ENCODE measurements at places on chromosomes 16 and 17. TPM values are rescaled to one million over a fixed set of nuclear protein-coding genes. Genes with fewer than 3 reads are reported as not detected.

DNA sequence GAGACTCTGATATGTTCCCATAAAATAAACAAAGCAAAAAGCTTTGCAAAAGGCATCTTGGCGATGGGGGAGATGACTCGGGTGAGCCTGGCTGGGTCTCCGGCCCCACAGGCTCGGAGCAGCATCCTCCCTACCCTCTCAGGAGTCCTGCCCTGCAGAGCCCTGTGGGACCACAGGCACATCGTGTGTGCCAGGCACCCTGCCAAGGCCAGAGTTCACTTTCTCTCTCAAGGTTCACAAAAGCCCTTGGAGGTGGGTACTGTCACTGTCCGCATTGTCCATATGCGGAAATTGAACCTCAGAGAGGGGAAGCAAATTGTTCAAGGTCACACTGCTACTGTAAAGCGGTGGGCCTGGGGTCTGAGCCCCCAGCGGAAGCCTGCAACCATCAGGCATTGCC lies 48.5 kb downstream of the CRISPLD2 start:
- no peak overlapping the region for H3K27ac ChIP-seq
- DNase-seq: no peak
- no peaks in the 10 kb centered on the region for H3K36me3 ChIP-seq

GRCh38 chr17:50638966-50639713 lies 4.5 kb downstream of the ABCC3 start:
- H3K27me3 ChIP-seq: peaks cover 34% of the 10 kb centered on the region
- H3K27ac ChIP-seq: no peak overlapping the region
- H3K4me3 ChIP-seq: no peak overlapping the region
- no peaks in the 10 kb centered on the region for H3K36me3 ChIP-seq
- no peak for DNase-seq

DNA sequence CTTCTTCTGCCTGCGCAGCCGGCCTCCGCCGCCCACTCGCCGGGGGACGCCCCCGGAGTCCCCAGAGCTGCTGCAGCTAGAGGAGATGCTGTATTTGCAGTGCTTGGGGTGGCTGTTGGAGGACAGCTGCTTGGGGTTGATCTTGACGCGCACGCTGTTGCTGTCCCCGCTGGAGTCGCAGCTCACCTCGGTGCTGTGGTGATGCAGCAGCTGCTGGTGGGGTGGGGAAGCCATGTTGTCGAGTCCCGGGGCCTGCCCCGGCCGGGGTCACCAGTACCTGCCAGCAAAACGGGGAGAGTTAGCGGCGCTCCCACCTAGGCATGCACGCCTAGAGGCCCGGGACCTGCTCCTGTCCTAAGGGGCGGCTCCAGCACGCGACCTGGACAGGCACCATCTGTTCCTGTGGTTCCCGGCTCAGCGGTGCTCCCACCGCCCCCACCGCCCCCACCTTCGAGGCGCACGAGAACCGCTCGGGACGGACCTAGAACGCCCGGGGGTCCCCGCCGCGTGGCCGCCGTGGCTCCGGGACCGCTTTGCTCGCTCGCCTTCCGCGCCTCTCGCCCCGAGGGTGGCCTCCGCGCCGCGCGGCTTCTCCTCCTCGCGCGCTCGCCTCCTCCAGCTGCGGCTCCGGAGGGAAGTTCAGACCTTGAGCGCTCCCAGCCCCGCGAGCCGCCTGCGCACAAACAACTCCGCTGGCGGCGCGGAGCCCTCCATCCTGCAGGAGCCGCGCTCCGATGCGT lies 863 bp downstream of the ADCY9 start:
- H3K27me3 ChIP-seq: peaks cover 32% of the 10 kb centered on the region
- peak overlapping the region; percentile 72 for H3K4me3 ChIP-seq
- H3K4me1 ChIP-seq: peaks cover 41% of the 10 kb centered on the region
- H3K27ac ChIP-seq: no peak overlapping the region
- peaks cover 3% of the 10 kb centered on the region for H3K36me3 ChIP-seq

DNA sequence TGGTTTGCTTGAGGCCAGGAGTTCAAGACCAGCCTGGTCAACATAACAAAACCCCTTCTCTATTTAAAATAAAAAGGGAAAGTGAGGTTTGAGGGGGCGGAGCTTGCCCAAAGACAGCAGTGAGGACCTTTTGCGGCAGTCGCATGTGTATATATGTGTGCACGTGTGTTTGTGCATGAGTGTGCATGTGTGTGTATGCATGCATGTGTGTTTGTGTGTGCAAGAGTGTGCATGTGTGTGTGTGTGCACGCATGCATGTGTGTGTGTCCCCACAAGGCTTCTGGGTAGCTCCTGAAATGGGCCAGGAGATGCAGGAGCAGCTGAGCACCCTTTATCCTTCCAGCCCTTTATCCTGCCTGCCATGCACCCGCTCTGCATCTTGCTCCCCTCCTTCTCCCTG lies 9.0 kb downstream of the RHBDL3 start:
- no peak for DNase-seq
- peaks cover 6% of the 10 kb centered on the region for H3K27me3 ChIP-seq
- peaks cover 57% of the 10 kb centered on the region for H3K4me1 ChIP-seq
- H3K27ac ChIP-seq: no peak overlapping the region

- H3K27ac ChIP-seq: no peak overlapping the region
- no peak for DNase-seq
- H3K4me3 ChIP-seq: no peak overlapping the region
Measured at GRCh38 chr16:82660075-82660645, 33.4 kb downstream of the CDH13 start.

- H3K4me3 ChIP-seq: no peak overlapping the region
- no peak for DNase-seq
- H3K4me1 ChIP-seq: peaks cover 19% of the 10 kb centered on the region
Measured at GRCh38 chr16:81836279-81837054, 57.4 kb downstream of the PLCG2 start.

DNA sequence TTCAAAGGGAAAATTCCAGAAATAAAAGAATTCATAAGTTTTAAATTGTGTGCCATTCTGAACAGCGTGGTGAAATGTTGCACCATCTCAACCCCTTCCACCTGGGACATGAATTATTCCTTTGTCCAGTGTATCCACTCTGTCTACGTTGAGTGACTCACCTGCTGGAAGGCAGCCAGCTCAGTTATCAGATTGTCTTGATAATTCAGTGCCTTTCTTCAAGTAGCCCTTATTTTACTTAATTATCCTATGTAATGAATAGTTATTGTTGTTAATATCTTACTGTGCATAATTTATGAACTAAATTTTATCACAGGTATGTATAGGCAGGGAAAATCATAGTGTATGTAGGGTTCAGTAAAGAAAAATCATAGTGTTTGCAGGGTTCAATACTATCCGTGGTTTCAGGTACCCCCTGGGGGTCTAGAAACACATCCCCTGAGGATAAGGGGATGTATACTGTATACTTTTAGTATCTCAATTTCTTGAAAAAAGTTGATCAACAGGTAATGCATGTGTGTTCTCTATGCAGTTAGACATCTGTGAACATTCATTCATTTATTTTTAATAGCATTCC lies 7.7 kb upstream of the PCTP start:
- H3K27me3 ChIP-seq: no peaks in the 10 kb centered on the region
- DNase-seq: no peak
- no peaks in the 10 kb centered on the region for H3K36me3 ChIP-seq
- H3K4me3 ChIP-seq: no peak overlapping the region
- H3K27ac ChIP-seq: no peak overlapping the region

DNA sequence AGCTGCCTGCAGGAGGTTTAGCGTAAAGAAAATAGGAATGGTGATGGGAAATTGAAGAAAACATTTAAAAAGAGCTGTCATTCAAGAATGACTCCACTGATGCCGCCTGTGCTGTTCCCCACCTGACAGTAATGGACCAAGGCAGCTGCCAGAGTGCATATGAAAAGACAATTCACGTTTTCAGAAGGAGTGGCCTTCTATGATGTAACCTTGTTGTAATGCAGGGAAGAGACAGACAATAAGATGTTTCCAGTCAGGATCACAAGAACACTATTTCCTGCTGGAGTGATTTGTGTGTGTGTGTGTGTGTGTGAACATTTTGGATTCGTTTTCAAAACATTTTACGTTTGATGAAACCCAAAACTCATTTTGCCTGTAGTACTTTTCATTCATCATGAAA lies 203.7 kb downstream of the LGALS9B start:
- H3K4me3 ChIP-seq: no peak overlapping the region
- peaks cover 45% of the 10 kb centered on the region for H3K36me3 ChIP-seq
- H3K4me1 ChIP-seq: peaks cover 23% of the 10 kb centered on the region
- no peaks in the 10 kb centered on the region for H3K27me3 ChIP-seq
- peak overlapping the region; percentile 76 for H3K27ac ChIP-seq

GRCh38 chr16:85584267-85584666 lies 28.9 kb upstream of the GSE1 start:
- 0 out of 2 replicates have a peak overlapping the region, but pooled peaks have one; percentile 60 for H3K27ac ChIP-seq
- DNase-seq: no peak
- H3K4me1 ChIP-seq: peaks cover 92% of the 10 kb centered on the region

DNA sequence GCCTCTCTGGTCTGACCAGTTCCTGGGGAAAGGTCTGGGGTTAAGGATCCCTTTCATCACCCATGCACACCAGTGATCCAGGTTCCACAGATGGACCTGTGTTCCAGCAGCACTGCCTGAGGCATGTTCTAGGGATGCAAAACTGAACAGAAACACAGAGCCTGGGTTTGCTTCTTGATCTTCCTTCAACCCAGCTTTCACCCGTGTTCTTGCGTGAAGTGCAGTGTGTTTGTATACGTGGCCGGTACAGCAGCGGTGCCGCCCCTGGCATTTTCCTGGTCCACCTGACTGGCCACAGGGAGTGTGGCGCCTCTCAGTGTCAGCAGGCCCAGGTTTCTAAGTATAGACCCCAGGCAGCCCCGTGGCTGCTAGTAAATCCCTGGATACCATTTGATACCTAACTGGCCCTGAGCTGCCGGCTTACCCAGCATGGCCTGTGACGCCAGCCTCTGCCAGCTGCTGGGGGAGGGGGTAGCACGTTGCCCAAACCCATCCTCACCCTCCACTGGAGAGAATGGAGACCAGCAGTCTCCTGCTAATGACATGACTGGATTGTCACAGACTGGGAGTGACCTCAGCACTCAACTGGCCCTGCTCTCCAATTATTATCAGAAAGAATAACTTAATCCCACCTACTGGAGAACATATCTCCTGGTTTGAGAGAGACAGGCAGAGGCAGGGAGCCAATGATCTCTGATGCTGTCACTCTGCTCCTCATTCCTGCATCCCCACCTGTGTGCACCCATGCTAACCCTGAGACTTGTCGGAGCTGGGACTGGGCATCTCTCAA lies 59.2 kb upstream of the LGALS9 start:
- H3K4me3 ChIP-seq: no peak overlapping the region
- H3K27me3 ChIP-seq: no peaks in the 10 kb centered on the region
- peak overlapping the region; percentile 48 for H3K27ac ChIP-seq
- H3K36me3 ChIP-seq: no peaks in the 10 kb centered on the region
- no peak for DNase-seq
- peaks cover 76% of the 10 kb centered on the region for H3K4me1 ChIP-seq

- no peak overlapping the region for H3K4me3 ChIP-seq
- H3K36me3 ChIP-seq: peaks cover 2% of the 10 kb centered on the region
- H3K27ac ChIP-seq: no peak overlapping the region
- peaks cover 9% of the 10 kb centered on the region for H3K4me1 ChIP-seq
- no peak for DNase-seq
Measured at GRCh38 chr16:88681709-88682451, 4.4 kb downstream of the SNAI3 start.

DNA sequence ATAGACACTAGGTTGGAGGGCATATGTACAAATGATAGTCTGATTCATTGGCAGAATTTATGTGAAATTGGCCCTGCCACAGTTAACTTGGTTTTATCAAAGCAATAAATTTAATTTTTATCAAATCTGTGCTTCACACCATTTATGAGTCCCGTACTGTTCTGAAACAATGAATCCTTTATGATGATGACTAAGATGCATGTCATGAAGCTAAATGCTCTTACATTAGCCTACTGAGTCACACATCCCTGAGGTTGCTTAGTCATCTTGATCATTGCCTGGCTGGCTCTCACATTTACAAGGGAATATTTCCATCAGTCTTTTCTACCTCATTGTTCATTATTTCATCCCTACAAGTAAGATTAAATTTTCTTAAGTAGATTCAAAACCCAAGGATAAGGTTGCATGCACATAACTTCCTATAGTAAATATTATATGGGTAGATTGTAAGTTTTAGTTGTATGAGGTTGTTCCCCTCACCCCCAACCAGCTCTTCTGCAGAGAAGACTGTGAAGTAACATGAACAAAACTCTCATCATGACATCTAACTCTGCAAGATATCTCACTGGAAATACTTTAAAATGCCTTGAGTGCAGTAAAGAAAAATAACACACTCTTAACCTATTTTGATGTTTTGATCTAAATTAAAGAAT lies 170.7 kb downstream of the CYB561 start:
- H3K27me3 ChIP-seq: no peaks in the 10 kb centered on the region
- no peak overlapping the region for H3K4me3 ChIP-seq
- no peak overlapping the region for H3K27ac ChIP-seq
- H3K36me3 ChIP-seq: no peaks in the 10 kb centered on the region
- no peak for DNase-seq
- H3K4me1 ChIP-seq: peaks cover 4% of the 10 kb centered on the region

DNA sequence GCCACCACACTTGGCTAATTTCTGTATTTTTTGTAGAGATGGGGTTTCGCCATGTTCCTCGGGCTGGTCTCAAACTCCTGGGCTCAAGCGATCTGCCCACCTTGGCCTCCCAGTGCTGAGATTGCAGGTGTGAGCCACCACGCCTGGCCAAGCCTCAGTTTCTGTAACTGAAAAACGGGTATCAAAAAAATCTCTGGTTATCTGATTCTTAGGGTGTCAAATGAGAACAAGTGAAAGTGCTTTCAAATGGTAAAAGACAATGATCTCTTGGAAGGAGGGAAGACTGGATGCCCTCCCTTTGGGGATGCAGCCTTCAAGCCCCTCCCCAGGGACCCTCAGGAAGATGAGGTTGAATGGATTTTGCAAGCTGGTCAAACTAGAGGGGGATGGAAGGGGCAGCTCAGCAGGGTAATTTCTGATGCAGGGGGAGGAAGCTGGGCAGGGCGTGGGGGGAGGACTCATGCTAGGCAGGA lies 22.3 kb downstream of the ARHGAP23 start:
- H3K27ac ChIP-seq: peak overlapping the region; percentile 99
- H3K36me3 ChIP-seq: 0 out of 2 replicates have a peak, but pooled peaks cover 2% of the 10 kb centered on the region
- DNase-seq: no peak
- H3K27me3 ChIP-seq: 0 out of 2 replicates have a peak, but pooled peaks cover 2% of the 10 kb centered on the region

GRCh38 chr17:64315032-64315490 lies 52.0 kb upstream of the TEX2 start:
- H3K27me3 ChIP-seq: no peaks in the 10 kb centered on the region
- no peak for DNase-seq
- no peaks in the 10 kb centered on the region for H3K36me3 ChIP-seq
- no peak overlapping the region for H3K4me3 ChIP-seq
- H3K4me1 ChIP-seq: no peaks in the 10 kb centered on the region

- H3K36me3 ChIP-seq: peaks cover 4% of the 10 kb centered on the region
- no peaks in the 10 kb centered on the region for H3K27me3 ChIP-seq
- H3K4me1 ChIP-seq: no peaks in the 10 kb centered on the region
- no peak overlapping the region for H3K4me3 ChIP-seq
- no peak for DNase-seq
Measured at GRCh38 chr16:21076186-21076883, 74.3 kb downstream of the DNAH3 start.

ALDH3A2 gene
- total RNA-seq: 80.6 TPM

KRTAP3-2 gene
- not detected for total RNA-seq

CPHXL2 gene
- total RNA-seq: not detected

KRT9 gene
- total RNA-seq: not detected

ZACN gene
- total RNA-seq: 0.28 TPM

IL21R gene
- 0.70 TPM for total RNA-seq

NHERF1 gene
- total RNA-seq: 97.1 TPM

MYH1 gene
- total RNA-seq: not detected

All from WTC11 (cell line).